Urinary bladder (tissue), 4 donors: ENCODE measurements at places on chromosomes 5 and 9.

GRCh38 chr9:115204904-115205453 is 87.0 kb upstream of the TNC start:
- no peak for DNase-seq

DNA sequence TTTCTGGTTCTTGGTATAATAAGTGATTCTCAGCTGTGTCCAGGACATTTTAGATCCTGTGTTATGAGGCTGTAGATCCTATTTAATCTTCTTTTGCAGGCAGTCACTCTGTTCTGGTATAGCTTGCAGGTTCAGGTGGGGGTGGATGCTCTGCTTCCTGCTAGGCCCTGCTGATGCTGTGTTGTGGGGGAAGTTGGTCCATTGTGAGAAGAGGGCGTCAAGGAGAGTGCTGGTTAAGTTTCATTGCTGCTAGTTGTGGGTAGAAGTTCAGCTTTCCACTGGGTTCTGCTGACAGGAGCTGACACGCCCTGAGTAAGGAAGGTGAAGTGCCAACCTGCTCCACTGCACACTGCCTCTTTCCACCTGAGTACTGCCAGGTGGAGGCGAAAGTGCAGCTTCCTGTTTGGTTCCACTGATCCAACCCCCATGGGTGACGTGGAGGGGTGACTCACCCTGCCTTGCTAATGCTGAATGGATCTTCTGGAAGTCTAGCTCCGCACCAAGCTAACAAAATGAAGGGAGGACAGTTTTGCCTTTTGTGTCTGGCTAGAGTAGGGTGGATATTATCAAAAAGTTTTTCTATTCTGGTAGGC is 16.3 kb downstream of the NMRK1 start:
- DNase-seq: no peak

DNA sequence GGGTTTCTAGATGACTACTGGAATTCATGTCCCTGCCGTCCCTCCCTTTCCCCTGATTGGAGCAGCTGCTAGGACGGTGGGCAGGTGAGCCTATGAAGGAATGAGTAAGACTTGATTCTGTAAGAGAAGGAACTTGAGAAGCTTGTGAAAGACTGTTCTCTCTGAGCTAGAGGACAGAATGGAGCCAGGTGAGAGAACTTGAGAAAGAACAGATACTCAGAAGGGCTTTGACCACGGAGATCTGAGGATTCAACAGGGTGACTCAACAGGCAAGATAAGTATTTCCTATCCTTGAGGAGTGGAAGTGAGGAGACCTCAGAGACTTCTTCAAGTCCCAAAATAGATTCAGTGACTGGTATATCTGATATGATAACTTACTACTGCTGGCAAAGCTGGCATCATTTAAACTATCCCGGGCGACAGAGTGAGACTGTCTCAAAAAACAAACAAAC is 41.9 kb downstream of the HSDL2 start:
- DNase-seq: no peak

DNA sequence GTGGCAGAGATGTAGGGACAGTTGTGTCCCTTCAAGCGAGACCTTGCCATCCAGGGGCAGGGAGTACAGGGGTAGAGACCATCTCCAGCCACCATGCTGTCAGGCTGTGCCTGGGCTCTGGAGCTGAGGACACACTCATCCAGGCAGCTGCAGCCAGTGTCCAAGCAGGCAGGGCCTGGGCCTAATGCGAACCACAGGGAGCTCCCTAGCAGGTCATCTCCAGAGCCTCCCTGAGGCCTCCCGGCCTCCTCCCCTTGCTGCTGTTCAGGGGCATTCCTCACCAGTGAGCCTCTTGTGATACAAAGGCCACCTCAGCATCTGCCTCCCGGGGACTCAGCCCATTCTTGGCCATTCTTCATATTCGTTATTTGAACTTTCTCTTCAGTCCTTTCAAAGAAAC is 35.0 kb downstream of the TPPP start:
- no peak for DNase-seq

GRCh38 chr5:172345881-172346280 is 62.3 kb upstream of the UBTD2 start:
- DNase-seq: no peak

GRCh38 chr5:120297616-120298015 is 166.5 kb upstream of the PRR16 start:
- no peak for DNase-seq

DNA sequence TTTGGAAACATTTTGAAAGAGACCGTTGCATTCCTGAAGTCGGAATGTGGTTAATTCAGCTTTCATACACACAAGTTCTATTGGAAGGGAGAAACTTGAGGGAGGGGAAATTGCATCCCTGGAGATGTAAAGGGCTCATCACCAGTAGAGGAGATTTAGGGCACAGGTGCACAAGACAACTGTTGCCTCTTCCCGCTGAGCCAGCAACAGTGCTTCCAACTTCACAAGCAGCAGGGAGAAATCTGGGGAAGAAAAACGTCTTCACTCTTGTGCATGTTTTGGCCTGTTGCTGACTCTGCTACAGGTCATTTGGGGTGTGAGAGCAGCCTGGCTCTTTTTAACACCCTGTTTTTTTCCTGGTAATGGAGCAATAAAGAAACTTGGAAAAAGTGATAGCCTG is 277.9 kb downstream of the GAS1 start:
- DNase-seq: no peak

DNA sequence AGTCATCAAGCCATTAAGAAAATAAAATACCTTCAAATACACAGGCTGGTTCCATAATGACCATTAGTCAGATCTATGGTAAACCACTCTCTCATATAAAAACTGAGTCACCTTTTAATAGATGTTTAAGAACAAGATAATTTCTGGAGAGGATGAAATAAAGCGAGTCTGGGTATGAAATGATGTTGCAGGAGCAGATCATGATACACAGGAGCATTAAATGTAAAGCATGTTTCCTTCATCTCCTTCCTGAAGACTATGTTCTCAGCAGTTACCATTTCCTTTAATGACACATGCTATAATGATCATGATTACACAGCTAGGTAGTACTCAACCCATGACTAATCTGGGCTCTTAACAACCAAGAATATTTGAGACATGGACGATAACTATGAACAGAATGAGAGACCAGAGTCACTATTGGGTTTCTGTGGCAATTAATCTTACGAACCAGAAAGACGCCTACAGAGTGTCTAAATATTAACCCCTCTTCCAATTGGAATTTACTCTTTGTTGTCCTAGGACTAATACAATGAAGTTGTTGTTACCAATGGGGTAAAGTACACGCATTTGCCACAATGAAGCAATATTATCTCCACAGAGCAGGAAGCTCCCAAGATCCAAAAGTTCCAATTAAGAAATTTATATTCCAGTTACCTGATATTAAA is 105.6 kb downstream of the NR6A1 start:
- DNase-seq: no peak
